Stimulated activated CD8-positive, alpha-beta memory T cell treated with anti-CD3 and anti-CD28 coated beads, Interleukin-7, amount 100 ng/mL, for 1 hour (primary cell): ENCODE measurements at places on chromosomes 11 and 22.

DNA sequence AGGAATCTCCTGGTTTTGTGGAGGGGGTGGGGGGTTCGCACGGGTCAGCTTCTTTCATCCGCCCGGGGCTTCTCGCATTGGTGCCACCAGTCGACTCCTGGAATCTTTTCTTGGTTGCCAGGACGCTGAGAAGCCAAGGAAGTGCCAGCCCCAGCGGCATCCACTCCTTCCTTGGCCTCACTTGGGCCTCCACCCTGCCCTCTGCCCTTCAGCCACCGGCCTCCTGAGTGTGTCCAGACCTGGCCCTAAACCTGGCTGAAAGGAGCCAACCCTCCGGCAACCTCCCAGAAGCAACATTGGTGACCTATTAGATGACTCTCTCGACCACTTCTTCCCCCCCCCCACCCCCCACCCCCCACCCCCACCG lies 518 bp upstream of the GALNT18 start:
- no peak for DNase-seq

DNA sequence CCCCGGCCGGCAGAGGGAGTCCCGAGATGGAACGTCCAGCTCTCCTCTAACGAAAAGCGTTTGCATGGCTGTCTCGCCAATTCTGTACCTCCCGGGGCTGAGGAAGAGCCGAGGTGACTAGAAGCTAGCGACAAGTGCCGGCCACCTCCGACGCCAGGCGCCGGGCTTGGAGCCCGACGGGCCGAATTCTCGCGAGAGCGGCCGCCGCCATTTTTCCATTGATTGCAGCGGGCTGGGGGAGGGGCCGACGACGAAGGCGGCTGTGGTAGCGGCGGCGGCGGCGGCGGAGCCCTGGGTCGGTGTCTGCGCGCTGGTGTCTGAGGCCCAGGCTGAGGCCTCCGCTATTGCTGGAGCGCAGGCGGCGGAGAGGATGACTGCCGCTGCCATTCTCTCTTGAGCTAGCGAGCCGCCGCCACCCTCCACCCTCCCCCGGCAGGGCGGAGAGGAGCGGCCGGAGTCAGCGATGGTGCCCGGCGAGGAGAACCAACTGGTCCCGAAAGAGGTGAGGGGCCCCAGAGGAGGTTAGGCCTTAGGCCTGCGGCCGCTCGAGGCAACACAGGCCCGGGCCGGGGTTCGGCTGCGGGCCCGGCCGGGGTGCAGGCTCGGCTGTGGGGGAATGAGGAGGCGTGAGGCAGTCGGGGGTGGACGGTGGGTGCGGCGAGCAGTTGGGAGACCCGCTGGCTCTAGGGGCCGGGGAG lies at the start of gene USP47:
USP47 (plus strand) TSS at position 250 of the 698 bp plus-strand sequence; CDS start at position 464, 214 bp downstream.
- peak; percentile 94 for DNase-seq

GRCh38 chr11:80841675-80842074 lies 1400.8 kb upstream of the TENM4 start:
- no peak for DNase-seq

GRCh38 chr11:110327508-110327907 lies 31.1 kb upstream of the RDX start:
- no peak for DNase-seq

DNA sequence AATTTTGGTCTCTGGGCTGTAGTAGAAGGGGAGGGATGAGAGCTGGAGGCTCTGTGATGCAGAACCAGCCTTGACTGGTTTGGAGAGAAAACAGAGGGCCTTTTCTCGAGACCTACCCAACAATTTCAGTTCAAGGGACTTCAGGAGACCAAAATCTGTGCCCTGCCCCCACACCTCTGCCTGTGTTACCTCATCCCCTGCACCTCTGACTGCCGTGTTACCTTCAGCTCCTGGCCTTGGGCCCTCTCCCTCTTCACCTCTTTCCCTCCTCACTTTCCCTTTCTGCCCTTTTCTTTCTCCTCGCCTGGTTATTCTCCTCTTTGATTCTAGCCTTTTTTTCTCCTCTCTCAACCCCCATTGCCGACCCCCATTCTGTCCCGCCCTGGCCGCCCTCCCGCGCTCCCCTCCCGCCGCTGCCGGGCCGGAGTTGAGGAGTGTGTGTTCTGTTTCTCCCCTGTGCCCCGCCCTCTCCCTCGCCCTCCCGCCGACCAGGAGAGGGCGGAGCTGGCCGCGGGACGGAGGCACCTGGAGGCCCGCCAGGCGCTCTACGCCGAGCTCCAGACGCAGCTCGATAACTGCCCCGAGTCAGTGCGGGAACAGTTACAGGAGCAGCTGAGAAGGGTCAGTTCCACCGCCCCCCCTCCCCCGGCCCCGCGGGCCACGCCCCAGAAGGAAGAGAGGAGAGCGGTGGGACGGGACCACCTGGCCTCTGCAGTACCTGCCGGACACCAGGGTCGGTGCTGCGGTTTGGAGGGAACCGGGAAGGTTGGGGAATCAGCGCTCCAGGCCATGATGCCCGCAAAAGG lies 27.2 kb downstream of the PHLDB1 start:
- no peak for DNase-seq

DNA sequence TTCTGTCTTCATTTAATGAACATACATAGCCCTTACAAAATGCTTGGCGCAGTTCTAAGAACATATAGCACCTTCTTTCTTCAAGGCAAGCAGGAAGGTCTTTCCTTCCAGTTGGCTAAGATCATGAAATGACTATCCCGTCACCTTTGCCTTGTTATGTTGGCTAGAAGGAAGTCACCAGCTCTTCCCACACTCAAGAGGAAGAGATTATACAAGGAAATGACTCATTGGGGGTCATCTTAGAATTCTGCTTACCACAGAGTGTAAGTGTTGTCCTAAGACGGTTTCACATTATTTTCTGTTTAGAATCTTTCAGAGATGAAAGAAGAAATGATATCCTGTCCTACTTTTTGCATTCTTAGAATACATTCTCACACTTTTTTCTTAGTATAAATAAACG lies 808.0 kb upstream of the LUZP2 start:
- no peak for DNase-seq

- no peak for DNase-seq
These were observed 73.5 kb upstream of the GRAMD1B start for GRCh38 chr11:123356539-123356938.

DNA sequence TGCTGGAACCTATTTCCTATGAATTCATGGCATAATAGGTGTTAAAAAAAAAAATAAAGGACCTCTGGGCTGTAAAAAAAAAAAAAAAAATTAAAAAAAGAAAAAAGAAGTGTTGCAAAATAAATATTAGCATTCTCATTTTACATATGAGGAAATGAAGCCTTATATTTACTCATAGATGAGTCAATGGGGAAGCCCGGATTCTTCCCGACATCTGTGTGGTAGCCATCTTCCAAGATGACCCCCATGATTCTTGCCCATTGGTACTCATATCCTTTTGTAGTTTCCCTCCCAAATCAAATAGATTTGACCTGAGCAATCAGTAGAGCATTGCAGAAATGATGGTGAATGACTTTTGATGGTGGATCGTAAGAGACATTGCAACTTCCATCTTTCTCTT lies 3.0 kb upstream of the SWAP70 start:
- DNase-seq: no peak

- no peak for DNase-seq
These were observed 343.5 kb upstream of the LUZP2 start for GRCh38 chr11:24153337-24153736.

GRCh38 chr11:100991541-100991940 lies 138.1 kb downstream of the PGR start:
- no peak for DNase-seq

DNA sequence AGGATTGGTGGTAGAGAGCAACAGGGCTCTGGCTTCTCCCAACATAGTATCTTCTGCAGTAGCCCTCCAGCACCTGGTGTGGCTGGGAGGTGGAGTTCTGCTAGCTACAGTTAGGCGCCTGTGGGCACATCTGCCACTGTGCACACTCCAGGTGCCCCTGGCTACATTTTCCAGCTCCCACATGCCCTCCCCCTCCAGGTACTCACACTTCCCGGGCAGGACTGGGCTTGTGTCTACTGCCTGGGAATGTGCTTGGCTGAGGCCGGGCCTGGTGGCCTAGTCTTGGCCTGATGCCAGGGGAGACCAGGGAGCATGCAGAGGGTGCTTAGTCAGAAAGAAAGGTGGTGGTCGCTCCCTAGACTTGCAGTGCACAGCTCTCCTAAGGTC lies 15.8 kb downstream of the PHLDB1 start:
- DNase-seq: no peak

GRCh38 chr11:117134431-117134830 lies 9.7 kb upstream of the PAFAH1B2 start:
- no peak for DNase-seq

- no peak for DNase-seq
These were observed 12.9 kb downstream of the CHEK2 start for GRCh38 chr22:28728621-28729313.

GRCh38 chr11:58525037-58525614 lies 17.2 kb upstream of the OR5B21 start:
- no peak for DNase-seq

DNA sequence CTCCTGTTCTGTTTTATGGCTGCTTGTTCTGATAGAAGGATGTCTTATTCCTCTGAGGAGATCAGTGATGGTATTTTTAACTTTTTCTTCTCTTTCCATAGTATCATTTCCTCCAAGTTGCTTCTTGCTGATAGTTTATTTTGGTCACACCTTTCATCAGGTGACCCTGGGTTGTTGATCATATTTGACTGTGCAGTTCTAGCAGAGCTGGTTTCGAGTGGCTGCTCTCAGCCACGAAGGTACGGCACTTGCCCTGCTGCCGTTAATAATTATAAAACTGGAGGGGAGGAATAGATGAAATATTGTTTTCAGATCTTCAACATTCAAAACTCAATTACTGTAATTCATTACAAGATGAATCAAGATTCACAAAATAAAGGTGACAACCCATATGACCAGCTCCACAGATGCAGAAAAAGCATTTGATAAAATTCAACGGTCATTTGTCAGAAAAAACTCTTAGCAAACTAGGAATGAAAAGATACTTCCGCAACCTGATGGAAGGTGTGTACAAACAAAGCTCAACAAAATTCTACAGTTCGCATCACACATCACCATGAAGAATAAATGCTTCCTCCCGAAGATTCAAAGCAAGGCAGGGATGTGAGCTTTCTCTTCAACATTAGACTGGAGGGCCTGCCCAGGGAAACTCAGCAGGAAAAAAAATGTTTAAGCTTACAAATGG lies 59.2 kb upstream of the RTL6 start:
- no peak for DNase-seq
